ENCODE measurements at places on chromosomes 3 and 15.

- no peak for DNase-seq
These were observed 174.7 kb downstream of the UACA start for GRCh38 chr15:70588613-70589012.

DNA sequence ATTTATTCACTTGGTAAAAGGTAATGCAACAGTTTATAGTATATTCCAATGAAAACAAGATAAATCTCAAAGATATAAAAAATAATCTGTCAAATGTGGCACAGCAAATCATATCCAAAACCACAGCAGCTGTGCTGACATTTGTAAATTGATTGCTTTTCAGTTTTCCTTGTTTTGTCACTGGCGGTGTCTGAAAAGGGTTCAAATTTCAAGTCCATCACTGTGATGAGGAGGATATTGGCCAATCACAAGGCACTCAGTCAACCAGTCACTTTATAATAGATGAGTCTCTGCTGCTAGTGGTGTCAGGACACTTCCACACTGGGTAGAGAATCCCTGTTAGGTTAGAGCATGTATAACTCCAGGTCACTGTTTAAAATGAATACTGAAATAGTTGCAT is 154.8 kb downstream of the SLC9A9 start:
- no peak for DNase-seq

DNA sequence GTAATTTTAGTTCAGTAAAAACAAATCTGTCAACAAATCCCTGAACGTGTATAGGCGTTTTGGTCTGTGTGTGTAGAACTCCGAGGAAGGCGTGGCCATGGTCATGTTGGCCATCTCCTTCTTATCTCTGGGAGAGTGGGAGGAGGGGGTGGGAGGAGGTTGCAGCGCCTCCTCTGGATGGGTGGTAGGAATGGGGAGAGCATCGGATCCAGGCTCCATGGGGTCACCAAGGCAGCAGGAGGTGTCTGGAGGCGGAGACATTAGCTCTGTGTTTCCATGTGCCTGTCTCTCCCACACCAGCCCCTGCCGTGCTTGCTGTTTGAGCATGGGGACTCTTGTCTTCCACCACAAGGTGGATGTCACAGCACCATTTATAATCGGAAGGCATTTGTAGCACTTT is 34.5 kb upstream of the TRPM1 start:
- no peak for DNase-seq

DNA sequence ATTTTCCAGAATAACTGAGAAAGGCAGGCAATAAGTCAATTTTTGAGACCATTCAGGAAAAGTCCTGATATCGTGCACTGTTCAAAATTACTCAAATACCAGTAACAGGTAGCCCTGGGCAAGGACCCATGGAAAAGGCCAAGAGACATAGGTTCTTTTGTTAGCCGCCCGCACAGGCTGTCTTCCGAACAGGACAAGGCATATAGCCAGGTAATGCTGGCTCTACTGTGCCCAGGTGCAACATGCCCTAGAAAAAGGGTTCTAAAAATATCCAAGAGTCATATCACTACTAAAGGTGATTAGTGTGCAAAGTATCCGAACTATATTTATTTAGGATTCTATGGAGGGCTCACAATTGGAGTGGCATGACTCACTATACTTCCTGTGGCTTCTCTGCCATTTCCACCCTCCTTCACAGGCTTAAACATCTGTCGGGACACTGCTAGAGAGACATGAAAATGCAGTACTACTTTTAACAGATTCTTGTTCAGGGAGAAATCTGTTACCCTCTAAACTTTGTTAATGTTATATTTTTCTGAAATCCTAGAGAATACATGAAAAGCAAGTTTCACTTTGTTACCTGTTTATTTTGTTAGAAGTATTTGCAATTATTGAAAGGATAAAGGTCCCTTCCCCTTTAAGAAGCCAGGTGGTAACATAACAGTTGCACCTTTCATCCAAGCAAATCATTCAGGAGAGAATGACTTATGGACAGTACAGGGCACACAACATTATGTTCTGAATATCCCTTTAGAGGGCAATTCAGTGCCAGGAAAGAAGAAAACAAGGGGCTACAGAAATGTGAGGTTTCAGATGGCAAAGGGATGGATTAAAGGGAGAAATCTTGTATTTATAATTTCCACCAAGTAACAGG is 293.3 kb upstream of the THBS1 start:
- DNase-seq = no peak

DNA sequence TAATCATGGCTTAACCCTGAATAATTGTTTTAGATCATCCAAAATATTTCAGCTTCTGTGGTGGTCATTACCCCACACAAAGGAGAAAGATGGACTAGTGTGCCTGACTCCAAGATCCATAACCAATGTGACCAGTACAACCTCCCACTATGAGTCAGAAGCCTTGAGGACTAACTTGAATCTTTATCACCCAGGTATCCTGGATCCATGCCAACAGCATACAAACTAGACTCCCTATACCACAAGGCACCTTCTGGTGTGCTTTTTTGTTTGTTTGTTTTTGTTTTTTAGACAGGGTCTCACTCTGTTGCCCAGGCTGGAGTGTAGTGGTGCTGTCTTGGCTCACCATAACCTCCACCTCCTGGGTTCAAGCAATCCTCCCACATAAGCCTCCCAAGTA is 317.7 kb downstream of the VPS13C start:
- no peak for DNase-seq

DNA sequence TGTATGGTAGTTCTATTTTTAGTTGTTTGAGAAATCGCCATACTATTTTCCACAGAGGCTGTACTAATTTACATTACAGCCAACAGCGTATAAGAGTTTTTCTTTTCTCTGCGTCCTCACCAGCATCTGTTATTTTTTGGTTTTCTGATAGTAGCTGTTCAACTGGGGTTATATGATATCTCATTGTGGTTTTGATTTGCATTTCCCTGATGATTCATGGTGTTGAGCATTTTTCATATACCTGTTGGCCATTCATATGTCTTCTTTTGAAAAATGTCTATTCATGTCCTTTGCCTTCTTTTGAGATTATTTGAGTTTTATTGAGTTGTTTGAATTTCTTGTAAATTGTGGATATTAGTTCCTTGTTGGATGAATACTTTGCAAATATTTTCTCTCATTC is 114.6 kb downstream of the LRRK1 start:
- no peak for DNase-seq

DNA sequence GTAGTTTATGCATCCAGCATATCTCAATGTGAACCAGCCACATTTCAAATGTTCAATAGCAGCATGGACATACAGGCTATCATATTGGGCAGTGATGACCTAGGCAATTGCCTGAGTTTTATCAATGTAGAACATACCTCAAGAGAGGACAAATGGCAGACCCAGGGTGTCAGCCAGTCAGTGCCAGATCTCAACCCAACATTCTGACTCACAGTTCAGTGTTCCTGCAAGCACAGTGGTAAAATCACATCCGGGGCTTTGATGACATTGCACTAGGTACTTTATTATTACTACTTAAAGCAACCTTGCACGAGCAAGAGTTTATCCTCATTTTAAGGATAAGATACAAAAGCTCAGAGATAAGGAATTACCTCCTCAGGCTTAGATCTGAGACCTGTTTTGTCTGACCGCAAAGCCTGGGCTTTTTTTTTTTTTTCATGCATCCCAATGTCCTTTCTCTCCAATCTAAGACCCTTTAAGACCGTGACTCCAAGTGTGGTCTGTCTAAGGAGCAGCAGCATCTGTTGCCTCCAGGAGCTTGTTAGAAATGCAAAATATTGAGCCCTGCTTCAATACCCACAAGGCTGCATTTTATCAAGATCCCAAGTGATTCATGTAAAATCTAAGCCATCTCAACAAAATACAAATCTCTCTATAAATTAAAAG is 60.1 kb downstream of the SLC12A1 start:
- no peak for DNase-seq

DNA sequence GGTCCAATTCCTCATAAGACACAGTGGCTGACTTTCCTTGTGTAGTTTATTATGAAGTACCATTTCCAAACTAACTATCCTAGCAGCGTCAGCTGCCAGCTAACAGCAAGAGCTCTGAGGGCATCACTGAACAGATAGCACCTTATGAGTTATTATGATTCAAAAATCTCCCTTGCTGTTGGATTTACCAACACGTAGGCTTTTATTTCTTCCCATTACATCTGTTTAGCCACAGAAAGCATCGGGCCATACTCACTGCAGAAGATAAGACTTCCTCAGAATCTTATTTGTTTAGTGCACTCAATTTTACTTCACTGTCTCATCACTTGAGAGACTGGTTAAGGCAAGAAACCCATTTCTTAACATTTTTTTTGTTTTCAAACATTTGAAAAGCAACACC is 16.2 kb downstream of the CLDN1 start:
- no peak for DNase-seq

DNA sequence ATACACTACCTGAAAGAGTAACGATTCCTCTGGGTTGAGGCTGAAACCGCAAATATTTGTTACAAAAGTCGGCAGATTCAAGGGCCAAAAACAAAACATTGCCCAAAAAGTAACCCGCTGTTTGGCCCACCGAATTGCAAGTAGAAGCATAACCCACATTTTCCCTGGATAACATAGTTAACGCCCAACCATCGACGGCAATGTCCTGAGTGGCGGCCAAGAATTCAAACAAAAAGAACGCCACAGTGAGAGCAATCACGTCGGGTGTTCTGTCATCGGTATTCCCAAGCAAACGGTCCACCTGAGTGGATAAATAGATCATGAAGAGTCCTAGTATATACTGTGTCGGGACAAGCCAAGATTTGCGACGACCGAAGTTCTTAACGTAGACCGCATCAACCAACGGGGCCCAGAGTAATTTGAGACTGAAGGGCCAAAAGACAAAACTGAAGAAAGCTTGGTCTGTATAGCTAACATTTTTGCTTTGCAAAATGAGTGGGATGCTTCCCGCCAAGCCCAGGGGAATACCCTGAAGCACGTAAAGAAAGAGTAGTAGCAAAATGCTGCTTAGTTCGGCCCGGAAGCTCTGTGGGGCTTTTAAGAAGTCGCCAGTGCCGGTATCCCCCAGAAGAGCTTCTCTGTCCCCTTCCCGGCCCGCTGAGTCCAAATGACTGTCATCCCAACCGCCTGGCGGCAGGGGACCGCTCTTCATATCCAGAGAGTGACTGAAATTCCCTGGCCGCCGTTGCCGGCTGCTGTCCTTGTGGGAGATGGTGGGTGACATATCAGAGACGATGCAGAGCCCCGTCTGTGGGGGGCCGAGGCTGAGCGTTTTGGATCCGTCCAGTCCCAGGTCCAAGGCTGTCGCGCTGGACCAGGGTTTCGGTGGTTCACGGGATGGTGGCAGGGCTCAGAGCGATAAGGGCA is 750 bp downstream of the SLC33A1 start:
- DNase-seq = no peak

DNA sequence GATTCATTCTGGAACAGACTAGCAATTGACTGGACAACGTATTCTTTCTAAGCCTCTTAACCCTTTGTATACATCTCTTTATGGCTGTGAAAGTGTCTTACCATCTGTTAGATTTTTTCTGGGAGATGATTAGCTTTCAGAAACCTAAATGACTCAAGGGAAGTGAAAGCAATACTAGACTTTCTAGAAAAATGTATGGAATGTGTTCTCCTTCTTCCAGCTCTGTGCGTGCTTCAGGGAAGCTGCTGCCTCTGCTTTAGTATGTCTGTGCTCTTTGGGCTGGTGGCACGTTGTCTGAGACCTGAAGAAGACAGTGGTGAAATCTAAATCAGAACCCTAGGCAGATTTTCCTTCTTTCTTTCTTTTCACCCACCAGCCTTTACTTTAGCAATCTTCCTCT is 89.5 kb downstream of the ITPR1 start:
- DNase-seq = no peak

GRCh38 chr15:58146211-58146610 is 8.0 kb downstream of the AQP9 start:
- DNase-seq = no peak

DNA sequence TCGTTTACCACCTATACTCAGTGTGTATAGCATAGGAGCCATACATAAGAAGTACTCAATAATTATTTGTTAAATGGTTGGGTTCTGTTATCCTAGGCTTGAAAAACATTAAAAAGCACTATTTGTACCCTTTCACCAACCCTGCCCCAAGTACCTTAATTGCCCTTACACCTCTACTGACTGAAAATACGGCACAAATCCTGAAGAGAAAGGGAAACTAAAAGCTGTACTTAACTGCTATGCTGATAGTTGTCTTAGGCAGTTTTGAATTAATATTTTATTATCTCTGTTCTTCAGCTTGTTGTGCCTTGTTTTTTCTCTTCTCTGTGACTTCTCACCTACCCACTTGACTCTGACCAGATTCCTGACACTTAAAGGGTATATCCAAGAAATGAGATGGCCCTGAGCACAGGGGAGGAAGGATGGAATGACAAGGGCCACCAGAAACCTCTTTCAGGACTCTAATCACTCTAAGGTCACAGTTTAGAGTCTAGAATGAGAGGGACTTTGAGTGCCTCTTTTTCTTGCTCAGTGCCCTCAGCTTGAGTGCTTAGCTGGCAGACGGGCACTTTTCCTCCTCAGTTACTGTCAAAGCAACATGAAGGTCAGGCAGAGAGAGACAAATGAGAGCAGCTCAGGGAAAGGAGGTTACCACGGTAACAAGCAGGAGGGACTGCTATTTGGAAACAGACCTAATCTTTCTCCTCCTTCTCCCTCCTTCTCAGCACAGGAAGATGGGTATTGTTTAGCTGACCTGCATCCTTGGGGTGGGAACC is 136.5 kb downstream of the ZNF609 start:
- no peak for DNase-seq

GRCh38 chr3:8985876-8986275 is 22.6 kb upstream of the RAD18 start:
- no peak for DNase-seq

- peak; percentile 48 for DNase-seq
These were observed 13.0 kb upstream of the MANF start for GRCh38 chr3:51371943-51372557.

GRCh38 chr3:117097351-117097750 is 387.8 kb downstream of the TUSC7 start:
- no peak for DNase-seq

- no peak for DNase-seq
These were observed 9.3 kb downstream of the PLA2G4B start for GRCh38 chr15:41847981-41848380.

- no peak for DNase-seq
These were observed 337.2 kb upstream of the ZNF385D start for GRCh38 chr3:22088204-22088603.

DNA sequence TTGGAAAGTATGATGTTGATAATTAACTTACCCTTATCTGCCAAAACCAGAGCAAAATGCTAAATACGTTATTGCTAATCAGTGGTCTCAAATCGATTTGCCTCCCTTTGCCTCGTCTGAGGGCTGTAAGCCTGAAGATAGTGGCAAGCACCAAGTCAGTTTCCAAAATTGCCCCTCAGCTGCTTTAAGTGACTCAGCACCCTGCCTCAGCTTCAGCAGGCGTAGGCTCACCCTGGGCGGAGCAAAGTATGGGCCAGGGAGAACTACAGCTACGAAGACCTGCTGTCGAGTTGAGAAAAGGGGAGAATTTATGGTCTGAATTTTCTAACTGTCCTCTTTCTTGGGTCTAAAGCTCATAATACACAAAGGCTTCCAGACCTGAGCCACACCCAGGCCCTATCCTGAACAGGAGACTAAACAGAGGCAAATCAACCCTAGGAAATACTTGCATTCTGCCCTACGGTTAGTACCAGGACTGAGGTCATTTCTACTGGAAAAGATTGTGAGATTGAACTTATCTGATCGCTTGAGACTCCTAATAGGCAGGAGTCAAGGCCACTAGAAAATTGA is 59.7 kb downstream of the DCUN1D1 start:
- DNase-seq = no peak

GRCh38 chr3:124273651-124274050 is 281.7 kb upstream of the ROPN1 start:
- DNase-seq = no peak

GRCh38 chr3:100984308-100984707 is 8.9 kb downstream of the ABI3BP start:
- no peak for DNase-seq
